Stimulated activated CD8-positive, alpha-beta memory T cell treated with anti-CD3 and anti-CD28 coated beads, Interleukin-15, amount 100 ng/mL, for 4 hours (primary cell): ENCODE measurements at places on chromosomes 1 and 21.

DNA sequence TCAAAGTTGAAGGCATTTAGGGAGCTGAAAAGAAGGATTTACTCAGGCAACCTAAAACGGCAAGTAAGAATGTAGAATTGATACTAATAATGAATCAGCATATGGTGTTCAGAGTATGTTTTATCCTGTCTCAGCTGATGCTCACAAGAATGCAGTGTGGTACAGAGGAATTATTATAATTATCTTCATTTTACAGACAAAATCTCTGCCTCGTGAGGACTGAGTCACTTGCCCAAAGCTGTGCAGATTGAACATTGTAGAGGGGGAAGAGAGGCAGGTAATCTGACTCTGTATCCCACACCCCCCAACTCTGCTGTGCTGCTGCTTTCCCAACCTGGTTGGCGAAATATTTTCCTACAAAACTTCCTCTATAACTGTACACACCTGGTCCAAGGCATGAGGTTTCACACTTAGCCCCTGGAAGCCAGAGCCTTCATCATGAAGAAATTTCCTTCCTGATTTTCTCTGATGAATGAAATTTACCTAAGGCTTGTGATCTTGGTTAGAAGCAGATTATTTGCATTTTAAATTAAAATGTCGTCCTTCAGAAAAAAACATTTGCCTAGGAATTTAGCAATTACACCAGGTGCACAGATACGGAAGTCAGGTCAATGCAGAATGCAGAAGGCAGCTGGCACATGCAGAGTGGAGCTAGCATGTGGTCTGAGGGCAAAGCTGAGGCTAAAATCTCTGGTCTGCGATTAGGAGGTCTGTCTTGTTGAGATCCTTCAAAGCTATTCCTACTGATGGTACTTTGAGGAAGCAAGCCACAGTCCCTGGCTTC lies 52.8 kb downstream of the DPT start:
- DNase-seq, result no peak

DNA sequence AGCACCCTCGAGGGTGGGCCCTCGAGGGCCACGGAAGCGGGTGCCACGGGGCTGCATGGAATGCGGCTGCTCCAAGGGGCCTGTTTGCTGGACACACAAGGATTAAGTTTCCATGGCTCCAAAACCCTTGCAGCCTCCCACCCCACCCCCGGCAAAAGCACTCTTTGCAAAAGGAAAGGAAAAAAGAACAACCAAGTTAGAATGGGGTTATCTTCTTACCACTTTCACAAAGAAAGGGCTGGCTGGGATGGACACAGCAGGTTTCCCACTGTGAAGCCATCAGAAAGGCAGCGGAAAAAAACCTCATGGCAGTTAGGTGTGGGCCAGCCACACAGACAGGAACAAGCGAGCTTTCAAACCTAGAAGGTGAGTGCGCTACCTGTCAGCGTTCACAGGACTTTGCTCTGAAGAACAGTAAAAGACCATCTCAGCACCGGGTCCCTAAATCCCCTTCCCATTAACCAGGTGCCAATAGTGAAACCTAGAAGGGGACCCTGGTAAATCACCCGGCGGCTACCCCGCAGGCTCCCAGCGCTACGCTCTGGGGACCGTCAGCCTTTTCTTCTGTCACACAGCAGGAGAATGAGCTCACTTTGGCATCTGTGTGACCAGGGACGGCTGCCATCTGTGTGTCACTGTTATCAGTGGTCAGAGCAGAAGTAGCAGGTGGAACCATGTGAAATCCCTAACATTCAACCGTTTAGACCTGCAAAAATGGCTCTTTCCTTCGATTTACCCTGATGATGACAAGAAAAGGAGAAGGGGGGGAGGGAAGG lies 93.0 kb downstream of the SIM2 start:
- no peak for DNase-seq

DNA sequence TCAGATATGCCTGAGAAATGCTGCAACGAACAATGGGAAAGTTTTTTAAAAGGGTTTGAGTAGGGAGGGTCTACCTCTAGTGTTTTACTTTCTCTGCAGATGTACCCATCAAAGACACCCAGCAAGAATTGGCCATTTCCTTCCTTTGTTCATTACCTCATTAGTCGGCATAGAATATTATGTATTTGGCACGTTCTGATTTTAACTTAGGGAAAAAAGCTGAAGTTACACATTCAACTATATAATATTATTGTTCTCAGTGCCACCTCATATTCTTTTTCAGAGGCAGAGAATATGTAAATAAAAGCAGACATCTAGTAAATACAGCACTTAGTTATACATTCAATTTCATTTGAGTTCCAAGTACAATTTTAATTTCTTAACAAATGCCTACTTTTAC lies 83.7 kb upstream of the PPP2R5A start:
- no peak for DNase-seq

DNA sequence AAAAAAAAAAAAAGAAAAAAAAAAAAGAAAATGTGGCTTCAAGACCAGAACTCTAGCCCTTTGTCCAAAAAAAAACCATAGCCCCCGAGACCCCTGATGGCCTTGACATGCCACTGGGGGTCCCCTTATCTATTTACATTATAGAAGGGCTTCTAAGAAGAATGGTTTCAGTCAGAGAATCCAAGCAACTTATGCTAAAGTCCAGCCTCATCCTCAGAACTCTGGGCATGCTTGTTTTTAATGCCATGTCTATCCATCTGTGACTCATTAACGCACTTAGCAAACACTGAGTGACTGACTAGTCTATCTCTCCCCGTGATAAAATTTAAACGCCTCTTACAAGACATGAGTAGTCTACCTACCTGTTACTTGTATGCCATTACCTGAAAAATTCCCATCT lies 29.3 kb downstream of the ERG start:
- DNase-seq, result no peak

- no peak for DNase-seq
Observed at GRCh38 chr1:218390618-218391017, 45.5 kb downstream of the TGFB2 start.

DNA sequence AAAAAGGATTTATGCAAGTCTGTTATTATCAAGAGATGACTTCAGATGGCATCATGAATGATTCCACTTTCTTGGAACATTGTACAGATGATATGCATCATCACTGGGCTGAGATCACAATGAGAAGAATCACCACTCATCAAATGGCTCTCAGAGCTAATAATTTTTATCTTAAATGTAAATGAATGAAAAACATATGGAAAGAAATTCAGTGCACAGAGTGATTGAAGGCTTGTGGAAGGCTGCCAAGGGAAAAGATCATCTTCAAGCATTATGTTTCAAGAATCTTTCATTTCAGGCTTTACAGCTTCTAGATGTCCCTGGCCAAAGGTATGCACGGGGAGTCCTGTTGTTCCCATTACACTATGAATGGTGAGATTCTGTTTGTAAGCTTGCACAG lies 955.7 kb downstream of the TTLL7 start:
- no peak for DNase-seq

GRCh38 chr1:167862432-167863076 lies 51.4 kb downstream of the ADCY10 start:
- DNase-seq, result no peak

GRCh38 chr1:206905295-206906164 lies 8.3 kb downstream of the IL24 start:
- DNase-seq, result no peak

GRCh38 chr1:150156868-150157603 lies 7.3 kb downstream of the PLEKHO1 start:
- DNase-seq, result no peak

GRCh38 chr1:167565922-167566321 lies 12.4 kb upstream of the CREG1 start:
- no peak for DNase-seq

DNA sequence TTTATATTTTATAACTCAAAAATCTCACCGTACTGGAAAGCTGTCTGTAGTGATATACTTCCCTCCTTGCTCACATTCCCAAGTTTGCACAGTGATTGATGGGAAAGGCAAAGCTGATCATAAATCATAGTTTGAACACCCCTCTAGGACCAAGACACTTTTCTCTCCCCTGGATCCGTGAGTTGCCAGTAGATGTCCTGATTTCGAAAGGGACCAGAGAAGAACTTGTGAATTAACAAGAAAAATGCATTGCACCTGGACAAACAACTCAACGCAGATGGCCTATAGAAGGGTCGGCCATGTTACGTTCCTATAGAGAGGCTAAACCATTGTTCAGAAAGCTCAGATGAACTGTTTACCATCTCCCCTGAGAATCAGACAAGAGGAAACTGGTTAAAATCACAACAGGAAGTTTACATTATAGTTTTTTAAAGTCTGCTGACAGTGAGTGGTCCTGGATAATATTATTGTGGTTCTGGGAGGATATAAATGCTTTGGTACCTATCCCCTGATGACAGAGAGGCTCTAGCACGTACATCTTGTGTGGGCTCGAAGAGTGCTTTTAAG lies 124.0 kb upstream of the SLC45A1 start:
- DNase-seq, result no peak

DNA sequence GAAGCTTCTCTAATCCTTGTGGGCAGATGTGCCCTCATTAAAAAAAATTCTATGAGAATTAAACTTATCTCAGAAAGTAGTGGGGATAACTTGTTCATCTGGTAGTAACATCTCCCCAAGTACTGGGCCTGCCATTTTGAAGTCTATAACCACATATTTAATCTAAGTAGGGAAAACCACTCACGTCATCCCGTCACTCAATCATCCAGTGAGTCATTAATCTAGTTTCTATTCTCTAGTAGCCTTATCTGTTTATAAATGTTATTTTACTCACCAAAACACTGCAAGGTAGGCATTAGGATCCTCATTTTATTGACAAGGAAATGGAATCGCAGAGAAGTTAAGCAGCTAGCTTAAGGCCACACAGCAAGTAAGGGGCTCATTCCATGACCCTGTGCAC lies 221.9 kb downstream of the ATG4C start:
- DNase-seq, result no peak

GRCh38 chr1:173484276-173484675 lies 7.1 kb downstream of the PRDX6 start:
- DNase-seq, result no peak

DNA sequence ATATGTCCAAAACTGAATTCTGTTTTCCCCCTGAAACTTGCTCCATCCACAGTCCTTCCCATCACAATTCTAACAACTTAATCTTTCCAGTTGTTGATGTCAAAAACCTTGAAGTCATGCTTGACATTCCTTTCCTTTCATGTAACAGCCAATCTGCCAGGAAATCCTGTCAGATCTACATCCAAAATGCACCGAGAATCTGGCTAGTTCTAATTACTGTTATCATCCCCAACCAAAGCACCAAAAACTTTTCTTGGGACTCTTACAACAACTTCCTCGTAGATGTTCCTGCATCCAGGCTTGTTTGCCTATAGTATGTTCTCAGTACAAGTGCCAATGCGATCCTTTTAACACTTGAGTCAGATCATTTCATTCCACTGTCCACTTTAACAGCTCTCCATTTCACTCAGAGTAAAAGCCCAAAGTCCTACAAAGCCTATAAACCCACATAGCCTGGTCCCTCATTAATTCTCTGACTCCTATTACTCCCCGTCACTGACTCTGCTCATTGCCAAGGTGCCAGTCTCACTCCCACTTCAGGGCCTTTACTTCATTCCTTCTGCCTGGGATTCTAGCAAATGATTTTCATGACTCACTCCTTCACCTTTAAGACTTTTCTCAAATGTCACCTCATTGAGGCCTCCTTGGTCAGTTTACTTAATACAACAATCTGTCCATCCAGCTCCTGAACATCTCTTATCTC lies 493.2 kb upstream of the NFIA start:
- no peak for DNase-seq

- no peak for DNase-seq
Observed at GRCh38 chr1:10992864-10993263, 19.6 kb upstream of the TARDBP start.

- no peak for DNase-seq
Observed at GRCh38 chr1:61853583-61853982, 111.3 kb downstream of the PATJ start.

- DNase-seq, result no peak
Observed at GRCh38 chr1:175441791-175442190, 249.2 kb upstream of the KIAA0040 start.

GRCh38 chr1:23524716-23525401 lies 6.2 kb downstream of the E2F2 start:
- DNase-seq, result no peak

DNA sequence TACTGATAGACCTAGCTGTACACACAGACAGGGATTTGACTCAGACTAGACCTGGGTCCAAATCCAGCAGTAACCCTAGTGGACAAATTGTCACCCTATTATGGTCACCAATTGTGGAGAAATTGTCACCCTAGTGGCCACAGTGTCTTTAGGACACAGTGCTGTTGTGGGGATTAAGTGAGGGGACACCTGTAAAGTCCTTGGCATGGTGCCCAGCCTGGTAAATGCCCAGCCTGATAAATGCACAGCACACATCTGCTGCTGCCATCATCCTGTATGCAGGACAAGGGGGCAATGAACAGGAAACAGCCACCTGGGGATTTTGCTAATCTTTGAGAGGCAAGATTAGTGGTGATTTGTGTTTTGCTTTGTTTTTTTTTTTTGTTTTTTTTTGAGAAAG lies 2.3 kb downstream of the TMEM61 start:
- DNase-seq, result no peak

DNA sequence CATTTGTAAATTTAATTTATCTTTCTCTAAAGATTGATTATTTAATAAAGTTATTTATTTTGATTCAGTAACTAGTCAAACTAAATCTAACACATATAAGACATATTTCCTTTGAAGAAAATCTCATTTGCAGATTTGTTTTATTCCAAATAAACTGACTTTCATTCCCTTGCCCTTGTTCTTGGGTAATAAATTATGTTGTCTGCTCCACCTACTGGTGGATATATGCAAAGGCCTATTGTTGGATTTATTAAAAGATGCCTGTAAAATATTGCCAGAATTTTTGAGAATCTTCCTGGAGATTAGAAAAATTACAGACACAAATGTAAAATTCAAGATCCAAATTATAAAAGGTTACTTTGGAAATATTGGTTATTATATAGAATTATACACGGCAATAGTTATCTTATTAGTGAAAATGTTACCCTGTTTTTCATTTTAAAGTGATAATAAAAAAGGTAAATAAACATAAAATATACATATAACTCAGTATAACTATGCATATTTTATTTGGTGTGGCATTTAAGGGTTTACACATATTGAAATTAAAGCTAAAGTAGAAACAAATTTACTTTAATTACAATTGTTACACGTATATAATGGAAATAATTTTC lies 116.1 kb downstream of the SPATA17 start:
- DNase-seq, result no peak

DNA sequence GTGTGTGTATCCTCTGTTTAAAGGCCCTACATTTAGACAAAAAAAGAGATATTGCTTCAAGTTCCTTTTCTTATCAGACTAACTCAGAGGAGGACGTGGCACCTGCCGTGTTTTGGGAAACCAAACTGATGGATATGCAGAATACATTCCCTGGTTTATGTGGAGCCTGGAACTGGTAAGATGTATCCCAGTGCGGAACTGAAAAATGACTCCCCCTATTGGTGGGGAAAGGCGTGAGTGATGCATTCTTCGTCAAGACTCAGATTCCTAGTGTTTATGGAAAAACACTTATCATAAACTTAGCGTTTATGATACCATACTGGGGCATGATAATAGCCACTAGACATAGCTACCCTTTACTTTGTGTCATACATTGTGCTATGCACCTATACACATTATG lies 154.2 kb downstream of the ZNF326 start:
- DNase-seq, result no peak
